ENCODE measurements at places on chromosomes 3 and 15.
A peak's percentile ranks its signal among the peaks of the same experiment; 100 is the strongest.

GRCh38 chr3:13529196-13530112 is 19.5 kb upstream of the FBLN2 start:
- DNase-seq = no peak

GRCh38 chr15:68668926-68669600 is 90.3 kb downstream of the CORO2B start:
- DNase-seq = no peak

GRCh38 chr3:25557694-25558093 is 107.0 kb downstream of the TOP2B start:
- DNase-seq = no peak

DNA sequence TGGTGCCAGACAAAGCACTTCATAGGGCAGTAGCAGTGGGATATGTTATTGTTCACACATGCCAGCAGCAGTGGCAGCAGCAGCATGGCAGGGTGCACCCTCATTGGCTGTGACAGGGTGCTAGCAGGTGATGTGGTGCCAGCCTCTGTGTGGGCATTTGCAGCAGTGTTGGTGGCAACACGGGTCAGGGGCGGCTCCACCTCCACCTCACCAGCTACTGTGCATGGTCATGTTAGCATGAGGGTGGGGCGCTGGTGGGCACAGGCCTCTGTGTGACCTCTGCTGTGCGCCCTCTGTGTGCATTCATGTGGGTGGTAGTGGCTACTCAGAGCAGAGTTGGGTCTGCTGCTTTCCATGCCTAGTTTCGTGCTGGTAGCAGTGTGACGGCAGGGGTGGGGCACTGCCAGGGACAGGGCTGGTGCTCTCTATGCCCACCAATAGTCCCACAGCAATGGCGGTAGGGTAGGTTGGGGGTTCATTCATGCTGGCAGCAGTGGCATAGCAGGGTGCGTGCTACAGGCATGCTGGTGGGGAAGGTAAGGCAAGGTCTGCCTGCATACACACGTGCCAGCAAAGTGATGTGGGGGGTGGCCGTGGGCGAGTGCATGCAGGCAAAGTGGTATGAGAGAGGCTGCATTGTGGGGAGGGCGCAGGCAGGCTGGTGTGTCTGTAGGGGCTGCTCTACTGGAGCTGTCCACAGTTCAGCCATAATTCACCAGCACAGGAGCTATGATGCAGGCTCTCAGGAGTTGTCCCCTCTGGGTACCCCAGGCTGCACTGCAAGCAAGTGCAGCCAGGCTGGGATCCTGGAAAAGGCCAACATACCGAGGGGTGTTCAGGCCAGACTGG is 402.7 kb downstream of the GRM7 start:
- no peak for DNase-seq

- DNase-seq = no peak
These were observed 25.9 kb upstream of the CDV3 start for GRCh38 chr3:133547432-133548041.

GRCh38 chr3:52441091-52441771 is 3.7 kb downstream of the SEMA3G start:
- DNase-seq = no peak

DNA sequence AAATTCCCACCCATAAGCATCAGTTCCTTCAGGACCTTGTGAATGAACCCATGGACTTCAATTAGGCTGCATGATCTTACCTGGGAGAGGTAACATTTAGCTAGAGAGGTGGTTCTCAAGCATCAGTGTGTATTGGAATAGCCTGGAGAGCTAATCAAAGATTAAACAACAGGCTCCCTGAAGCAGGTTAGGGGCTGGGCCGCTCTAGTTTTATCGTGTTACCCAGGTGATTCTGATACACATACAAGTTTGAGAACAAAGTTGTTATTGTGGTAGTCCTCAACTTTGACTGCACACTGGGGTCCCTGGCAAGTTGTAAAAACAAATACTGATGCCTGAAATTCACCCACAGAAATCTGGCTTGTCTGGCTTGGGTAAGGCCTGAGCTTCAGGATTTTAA is 31.2 kb downstream of the MYH15 start:
- DNase-seq = no peak

- no peak for DNase-seq
These were observed 91.8 kb downstream of the GOLIM4 start for GRCh38 chr3:168003911-168004310.

DNA sequence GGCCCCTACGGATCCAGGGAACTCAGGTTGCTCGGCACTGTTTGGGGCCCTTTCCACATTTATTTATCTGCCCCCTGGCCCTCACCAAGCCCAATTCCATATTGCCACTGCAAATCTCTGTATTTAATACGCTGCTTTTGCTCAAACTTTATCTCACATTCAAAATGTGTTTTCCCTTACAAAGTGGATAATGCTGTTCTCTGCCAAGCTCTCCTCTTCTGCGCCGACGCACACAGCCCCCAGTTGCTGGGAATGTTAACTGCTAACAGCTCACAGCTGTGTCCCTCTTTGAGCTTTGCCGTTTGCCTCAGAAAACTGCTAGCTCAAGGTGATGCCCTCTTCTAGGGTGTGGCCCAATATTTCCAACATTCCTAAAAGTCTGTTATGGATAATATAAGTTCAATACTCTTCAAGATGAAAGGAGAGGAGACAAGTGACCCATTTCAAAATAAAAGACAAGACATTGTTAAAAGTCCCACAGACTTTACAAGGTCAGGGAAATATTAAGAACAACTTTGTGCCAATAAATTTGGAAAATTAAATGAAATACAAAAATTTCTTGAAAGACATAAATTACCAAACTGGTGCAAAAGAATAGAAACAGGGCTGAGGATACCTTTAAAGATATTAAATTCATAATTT is 12.6 kb upstream of the FBN1 start:
- no peak for DNase-seq

DNA sequence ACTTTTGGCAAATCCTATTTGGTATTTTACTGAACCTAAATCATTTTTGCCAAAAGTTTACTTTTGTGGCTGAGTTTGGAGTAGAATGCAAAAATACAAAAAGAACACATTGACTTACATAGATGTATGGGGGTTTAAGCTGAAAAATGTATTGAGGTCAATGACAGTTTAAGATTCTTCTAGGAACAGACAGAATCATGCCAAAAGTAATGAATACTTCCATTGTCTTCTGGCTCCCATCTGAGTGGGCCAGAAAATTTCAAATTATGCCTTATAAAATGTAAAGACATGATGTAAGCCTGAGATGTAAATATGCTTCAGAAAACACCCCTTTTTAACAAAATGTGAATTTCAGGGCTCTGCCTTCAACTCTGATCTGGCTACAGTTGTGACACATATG is 375.1 kb upstream of the DPH6 start:
- no peak for DNase-seq

- DNase-seq = no peak
These were observed 311.4 kb downstream of the PDCD6IP start for GRCh38 chr3:34109846-34110245.

DNA sequence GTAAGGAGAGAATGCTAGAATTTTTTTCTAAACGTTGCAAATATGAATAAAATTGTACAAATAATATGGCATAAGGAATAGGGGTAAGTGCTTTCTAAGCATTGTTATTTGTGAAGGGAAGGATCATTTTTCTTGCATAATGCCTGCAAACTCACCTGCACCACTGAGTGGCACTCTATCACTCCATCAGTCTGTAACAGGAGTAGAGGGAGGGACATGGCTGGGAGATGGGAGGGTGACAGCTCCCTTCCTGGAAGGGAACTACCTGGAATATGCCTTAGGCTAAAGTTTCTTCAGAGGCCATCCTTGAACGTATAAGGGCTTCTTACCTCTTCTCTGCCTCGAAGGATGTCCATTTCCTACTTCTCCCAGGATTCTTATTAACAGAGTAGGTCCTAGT is 3.0 kb downstream of the NAALADL2 start:
- DNase-seq = peak; percentile 45

GRCh38 chr15:95994418-95994817 is 336.1 kb upstream of the NR2F2 start:
- DNase-seq = no peak

DNA sequence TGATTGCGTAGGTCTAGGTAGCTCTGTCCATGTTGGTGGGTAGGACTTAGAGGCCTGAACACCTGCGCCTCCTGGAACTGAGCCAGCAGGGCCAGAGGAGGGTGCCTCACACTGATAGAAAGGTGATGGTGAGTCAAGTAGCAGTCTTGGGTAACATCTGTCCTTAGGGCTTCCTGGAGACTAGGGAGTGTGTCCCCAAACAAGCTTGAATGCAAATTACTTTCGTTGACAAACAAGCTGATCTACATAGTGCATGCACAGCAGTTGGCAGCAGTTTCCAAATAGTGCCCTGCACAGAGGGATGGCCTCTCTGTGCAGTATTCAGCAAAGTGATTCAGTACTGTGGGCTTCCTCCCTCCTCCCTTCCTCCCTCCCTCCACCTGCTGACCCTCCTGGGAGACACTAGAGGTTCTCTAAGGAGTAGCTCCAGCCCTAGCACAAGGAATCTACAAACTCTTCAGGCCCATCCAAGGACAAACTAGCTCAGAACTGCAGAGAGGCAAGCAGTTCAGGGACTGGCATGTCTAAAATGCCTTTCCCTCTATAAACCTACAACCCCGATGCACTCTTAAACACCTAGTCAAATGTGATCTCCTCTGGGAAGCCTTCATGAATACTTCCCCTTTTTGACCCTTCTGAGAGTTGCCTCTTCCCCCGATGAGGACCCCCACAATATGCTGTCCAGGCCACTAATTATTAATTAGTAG is 61.0 kb downstream of the TLE3 start:
- DNase-seq = no peak

DNA sequence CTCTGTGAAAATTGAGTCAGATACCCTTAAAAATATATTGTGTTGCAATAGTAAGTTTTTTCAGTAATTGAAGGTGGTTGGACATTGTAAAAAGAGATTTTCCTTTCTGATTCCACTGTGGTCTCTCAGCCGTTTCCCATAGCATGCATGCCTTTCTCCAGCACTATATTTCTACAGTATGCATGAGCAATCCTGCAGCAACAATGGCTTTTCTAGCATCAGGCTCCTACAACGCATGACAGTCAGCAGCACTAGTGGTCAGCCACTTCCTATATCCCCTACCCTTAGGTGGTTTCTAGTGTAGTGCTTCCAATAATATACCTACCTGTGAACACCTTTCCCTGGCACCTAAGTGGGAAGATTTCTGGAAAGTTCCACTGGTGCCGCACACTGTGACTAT is 55.4 kb upstream of the SNRPN start:
- DNase-seq = no peak

- no peak for DNase-seq
These were observed 62.8 kb downstream of the PEX5L start for GRCh38 chr3:179973931-179974361.

GRCh38 chr3:65829228-65829627 is 209.5 kb downstream of the MAGI1 start:
- no peak for DNase-seq

- no peak for DNase-seq
These were observed 29.4 kb downstream of the ZXDC start for GRCh38 chr3:126446301-126446700.

DNA sequence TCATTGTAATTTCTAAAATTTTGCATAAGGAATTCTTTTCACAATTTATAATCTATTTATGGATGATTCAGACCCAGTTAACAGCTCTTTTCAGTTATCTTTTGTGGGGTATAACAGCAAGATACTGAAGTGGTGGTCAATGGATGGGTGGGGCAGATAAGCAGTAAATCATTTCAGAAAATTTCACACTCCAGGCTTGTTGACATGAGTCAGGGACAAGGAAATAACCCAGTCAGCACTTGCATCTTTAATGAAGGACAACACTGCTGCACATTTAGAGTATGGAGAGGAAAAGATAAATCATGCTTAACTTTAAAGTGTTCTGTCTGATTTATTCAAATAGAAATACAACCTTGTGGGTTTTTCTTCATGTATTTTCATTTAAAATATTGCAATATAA is 181.6 kb downstream of the ROBO1 start:
- no peak for DNase-seq

DNA sequence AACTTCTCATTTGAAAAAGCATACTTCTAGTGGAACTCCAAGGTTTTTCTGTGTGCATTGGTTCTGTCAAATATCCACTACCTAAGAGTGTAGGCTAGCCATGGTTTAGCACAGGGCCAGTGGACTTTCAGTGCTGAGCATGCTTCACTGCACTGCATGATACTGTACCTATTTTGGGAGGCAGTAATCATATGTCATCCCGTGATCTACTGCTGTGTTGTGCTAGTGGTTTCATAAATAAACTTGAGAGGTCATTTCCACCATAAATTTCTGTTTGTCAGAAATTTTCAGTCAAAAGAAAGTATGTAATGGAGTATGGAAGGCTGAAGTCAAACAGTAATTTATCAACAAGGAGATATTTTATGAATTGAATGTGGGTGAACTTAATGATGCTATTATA is 203.6 kb downstream of the ROBO1 start:
- DNase-seq = no peak

- DNase-seq = no peak
These were observed 20.7 kb downstream of the TBC1D2B start for GRCh38 chr15:78056714-78057269.

DNA sequence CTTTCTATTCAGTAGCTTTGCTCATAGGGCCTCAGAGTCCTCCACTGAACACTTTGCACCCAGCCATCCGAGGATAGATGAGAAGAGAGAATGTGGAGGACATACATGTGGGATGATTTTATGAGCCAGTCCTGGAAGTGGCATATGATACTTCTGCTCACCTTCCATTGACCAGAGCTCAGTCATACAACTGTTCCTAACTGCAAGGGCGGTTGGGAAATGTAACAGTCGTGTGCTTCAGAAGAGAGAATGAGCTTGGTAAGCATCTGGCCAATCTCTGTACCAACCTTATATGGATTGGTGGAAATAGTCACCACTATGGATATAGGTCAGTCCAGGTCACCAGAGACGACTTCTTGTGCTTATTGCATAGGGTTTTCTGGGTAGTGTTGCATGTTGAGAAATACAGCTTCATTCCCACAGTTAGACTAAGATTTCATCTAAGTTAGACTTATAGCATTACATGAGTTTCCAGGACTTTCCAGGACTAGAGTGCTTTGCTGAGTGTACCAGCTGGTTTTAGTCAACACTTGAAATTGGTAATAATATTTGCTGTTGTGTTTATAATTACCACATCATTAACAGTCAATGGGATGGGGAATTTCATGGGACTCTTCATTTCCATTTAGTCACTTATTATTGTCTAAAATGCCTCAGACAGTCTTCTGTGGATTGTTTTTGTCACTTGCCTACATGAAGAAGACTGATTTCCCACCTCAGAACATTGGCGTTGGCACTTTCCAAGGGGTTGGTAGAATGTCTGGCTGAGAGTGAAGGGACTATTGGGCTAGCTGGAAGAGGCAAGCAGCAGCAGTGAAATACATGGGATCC is 214.5 kb upstream of the ROPN1 start:
- no peak for DNase-seq

GRCh38 chr15:63254991-63255390 is 22.4 kb upstream of the APH1B start:
- DNase-seq = no peak

GRCh38 chr15:57345584-57345983 is 30.7 kb upstream of the CGNL1 start:
- no peak for DNase-seq

- DNase-seq = no peak
These were observed 3.6 kb upstream of the RFX7 start for GRCh38 chr15:56247266-56247665.

GRCh38 chr3:118817748-118818165 is 216.9 kb downstream of the IGSF11 start:
- DNase-seq = peak; percentile 25
